NCI-H1048 (cell line): ENCODE measurements at places on chromosomes 2 and 18.

- DNase-seq, result no peak
These were observed 55.1 kb downstream of the KCNG3 start for GRCh38 chr2:42438685-42439084.

GRCh38 chr18:33745871-33746545 is 168.0 kb downstream of the ASXL3 start:
- no peak for DNase-seq

DNA sequence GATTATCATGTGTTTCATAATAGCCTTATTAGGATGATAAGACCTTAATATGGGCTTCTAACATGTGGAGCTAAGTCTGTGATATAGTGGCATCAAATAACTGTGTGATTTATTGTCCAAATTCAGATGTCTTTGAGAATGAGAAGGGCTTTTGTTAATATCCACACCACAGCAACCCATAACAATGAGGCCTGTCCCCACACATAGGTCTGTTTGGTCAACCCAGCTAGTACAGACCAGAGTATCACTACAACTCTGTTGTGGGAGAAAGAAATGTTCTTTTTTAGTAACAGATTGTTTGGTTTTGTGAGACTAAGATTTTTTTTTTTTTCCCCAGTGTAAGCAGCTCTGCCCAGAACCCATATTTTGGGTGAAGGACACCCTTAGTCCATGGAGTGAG is 439.2 kb downstream of the PIK3C3 start:
- no peak for DNase-seq

DNA sequence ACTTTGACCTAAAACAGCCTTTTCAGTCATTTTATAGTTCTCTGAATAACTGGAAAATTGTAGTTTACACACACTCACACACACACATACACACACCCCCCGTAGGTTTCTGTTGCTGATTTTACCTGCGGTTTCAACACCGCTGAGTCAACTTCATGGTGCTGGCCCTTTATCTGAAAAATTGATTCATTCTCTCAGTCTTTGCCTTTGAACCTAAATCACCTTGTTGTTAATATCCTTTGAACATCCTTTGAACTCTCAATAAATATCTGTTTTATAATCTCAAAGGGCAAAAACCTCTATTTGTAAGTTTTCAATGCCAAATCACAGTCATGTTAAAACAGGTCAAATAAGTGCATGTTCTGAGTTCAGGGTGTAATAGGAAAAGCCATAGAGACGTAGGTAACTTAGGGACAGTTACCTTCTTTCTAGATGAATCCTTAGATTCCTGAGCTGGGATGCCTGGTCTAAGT is 109.0 kb upstream of the BZW1 start:
- no peak for DNase-seq

- no peak for DNase-seq
These were observed 594.2 kb upstream of the NXPH2 start for GRCh38 chr2:139374296-139374850.

- DNase-seq, result no peak
These were observed 96.3 kb upstream of the TANK start for GRCh38 chr2:161063946-161064306.

GRCh38 chr18:36724591-36725001 is 104.2 kb downstream of the TPGS2 start:
- DNase-seq, result no peak

DNA sequence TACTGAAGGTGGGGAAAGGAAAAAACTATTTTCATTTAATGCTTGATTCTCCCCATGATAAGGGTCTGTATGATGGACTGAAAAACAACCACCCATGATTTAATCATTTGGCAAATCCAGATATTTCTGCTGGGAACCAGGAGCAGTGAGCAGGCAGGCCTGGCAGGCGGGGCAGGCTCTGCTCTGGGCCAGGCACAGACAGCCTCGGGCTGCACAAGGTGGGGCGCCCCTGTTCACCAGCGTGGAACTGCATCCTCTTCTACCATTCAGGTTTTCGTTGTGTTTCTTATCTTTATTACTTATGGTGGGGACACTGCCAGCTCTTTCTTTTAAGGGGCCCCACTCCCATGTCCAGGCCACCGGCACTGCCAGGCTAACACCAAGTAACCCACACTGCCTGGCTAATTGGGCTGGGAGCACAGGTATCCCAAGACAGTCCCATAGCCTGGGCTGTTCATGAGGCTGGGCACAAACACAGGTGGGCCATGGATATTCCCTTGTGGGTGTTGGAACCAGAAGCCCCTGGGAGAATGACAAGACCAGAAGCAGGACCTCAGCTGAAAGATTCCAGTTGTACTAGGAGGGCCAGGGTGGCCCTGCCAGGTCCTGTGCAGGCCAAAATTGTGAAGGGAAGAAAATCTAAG is 57.1 kb upstream of the RALBP1 start:
- DNase-seq, result no peak

DNA sequence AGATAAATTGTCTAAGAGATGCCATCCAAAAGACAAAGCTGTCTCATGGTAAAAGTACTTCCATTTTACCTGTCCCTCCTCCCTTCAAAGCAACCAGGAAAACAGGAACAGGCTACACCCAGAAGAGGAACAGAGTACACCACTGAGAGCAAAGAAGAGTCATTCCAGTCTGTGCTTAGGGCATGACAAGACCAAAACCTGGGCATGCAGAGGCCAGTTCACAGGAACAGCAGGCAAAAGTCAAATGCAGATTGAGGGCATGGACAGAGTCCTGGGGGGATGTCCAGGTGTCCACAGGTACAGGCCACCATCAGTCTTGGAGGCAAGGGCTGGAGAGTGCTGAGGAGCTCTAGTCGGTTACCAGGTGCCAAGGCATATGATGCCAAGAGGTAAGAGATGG is 23.7 kb downstream of the PLEK start:
- no peak for DNase-seq

- no peak for DNase-seq
These were observed 5.2 kb upstream of the RTP5 start for GRCh38 chr2:241864168-241864849.

DNA sequence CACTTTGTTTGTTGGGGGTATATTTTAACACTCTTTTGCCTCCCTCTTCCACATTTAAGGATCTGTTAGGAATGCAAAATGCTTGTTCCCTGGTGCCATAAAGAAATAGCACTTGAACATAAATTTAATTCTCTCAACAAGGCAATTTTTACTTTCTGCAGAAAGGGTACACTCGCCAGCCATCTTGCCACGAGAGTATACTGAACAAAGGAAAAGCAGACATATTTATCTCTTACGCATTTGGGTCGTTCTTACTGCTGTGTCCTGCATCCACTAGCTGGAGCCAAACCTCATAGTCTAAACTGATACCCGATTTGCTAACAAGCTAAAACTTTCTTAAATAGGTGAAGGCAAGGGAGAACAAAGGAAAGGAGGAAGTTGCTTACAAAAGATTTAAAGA is 129.5 kb downstream of the B3GNT2 start:
- DNase-seq, result no peak

DNA sequence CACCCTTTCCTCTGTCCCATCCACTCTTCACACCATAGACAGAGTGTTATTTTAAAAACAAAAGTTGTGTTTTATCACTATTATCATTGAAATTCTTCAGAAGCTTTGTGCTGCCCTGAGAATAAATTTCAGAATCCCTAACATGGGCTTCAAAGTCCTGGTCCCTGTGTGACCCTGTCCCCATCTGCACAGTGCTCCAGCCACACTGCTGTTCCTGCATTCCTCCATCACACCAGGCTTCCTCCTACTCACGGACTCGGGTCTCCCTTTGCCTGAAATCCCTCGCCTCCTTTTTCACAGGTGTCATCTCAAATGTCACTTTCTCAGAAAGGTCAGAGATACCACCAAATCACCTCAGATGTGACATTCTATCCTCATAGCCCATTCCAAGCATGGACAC is 8.2 kb upstream of the DTNA start:
- DNase-seq, result no peak

- DNase-seq, result no peak
These were observed 536.9 kb upstream of the CHAC2 start for GRCh38 chr2:53230691-53231090.

- DNase-seq, result no peak
These were observed 172.2 kb upstream of the SCN7A start for GRCh38 chr2:166665991-166666940.

DNA sequence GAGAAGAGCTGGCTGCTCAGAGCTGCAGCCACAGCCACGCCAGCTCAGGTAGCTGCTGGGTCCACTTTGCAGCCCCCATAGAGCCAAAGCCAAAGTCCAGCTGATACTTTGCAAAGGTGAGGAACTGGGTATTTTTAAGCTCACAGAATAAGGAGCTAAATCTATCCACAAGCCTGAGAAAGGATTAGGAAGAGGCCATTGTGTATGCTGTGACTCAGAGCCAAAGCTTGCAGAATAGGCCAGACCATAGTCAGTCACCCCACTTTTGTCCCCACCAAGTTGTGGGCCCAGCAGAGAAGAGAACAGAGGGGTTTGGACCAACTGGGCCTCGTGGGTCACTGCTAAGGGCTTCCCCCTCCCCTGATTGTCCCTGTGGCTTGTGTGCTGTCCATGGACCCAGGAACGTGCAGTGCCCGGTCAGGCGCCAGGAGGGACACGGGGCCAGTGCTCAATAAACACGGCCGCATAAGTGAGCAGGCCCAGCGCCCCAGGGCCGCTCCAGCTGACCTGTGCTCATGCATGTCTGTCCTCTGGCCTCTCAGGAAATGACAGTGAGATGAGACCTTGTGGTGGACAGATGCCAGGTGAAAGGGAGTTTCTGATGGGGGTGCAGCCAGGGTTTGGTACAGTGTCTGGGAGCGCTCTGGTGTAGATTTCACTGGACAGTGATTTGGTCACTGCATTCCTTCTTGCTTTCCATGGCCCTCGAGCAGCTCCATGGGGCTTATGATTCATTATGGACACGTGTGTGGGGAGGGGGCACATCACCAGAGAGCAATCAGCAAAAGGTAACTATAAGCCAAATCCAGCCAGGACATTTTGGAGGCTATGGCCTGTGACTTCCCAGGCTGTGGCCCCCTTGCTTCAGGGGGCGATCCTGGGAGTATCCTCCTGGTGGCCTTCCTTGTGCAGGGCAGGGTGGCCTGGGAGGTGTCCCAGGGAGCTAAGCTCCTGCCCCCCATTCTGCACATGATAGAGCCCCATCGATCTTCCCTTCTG is 31.3 kb downstream of the MAL start:
- DNase-seq, result no peak

DNA sequence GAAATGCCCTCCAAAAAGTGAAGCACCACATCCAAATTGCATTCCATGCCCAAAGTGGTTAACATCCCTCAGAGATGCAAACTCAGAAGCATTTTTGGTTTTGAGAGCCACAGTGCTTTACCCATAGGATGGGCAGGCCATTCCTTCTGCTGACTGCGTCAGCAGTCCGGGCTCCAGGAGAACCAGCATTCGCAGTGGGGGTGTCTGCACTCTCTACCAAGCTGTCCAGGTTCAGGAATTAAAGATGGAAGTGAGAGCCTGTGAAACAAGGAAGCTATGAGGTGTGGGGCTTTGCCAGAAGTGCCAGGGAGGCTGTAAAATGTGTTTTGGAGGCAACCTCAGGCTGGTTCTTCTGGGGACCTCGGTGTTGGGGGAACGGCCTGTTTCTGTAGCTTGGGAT is 205.7 kb downstream of the AGAP1 start:
- DNase-seq, result no peak

DNA sequence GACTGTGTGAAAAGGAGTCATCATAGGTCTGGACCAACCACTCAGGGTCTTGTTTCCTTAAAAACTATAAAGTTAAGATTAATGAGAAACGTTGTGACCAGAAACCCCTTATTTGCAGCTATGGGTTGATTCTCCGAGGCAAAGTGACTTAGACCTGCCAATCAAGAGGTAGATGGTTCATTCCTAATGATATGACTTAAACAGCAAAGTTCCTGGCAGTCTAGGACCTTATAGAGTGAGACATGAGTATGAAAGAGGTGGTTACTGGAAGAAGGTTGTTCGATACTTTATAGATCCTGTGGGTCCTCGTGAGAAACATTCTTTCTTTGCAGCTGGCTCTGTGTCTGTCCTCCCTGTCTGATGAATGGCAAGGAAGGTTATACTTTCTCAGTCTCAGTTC is 8.0 kb downstream of the SFXN5 start:
- DNase-seq, result no peak

- DNase-seq, result peak; percentile 8
These were observed 14.3 kb upstream of the STAM2 start for GRCh38 chr2:152189622-152190495.

DNA sequence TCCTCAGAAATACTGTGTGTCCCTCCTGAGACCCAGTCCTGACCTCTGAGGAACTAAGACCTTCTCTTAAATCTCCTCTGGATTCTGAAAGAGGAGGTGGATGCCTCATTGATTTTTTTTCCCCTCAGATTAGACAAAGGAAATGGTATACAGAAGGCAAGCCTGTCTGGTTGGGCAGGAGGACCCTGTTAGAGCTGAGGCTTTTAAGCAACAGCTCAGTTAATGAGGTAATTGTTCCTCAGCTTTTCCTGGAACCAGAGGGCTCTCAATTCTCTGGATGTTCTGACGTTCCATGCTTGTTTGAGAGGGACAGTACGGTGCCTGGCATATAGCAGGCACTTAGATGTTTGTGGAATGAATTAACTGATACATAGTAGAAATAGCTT is 61.7 kb upstream of the MCFD2 start:
- no peak for DNase-seq

GRCh38 chr2:228367356-228367755 is 185.9 kb upstream of the SPHKAP start:
- DNase-seq, result no peak

DNA sequence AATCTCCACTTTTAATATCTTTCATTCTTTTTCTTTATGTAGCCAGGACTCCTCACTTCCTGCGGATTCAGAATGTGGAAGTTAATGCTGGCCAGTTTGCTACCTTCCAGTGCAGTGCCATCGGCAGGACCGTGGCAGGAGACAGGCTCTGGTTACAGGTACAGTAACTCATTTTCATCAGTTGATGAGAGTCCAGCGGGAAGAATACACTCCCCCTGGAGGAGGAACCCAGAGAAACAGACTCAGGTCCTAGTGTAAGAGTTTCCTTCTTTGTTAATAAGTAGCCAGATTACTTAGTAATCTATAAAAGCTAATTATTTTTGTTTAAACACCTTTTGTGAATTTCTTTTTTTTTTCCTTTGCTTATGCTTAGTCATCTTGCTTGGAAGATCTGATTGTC is 359.4 kb downstream of the PTPRM start:
- DNase-seq, result no peak

DNA sequence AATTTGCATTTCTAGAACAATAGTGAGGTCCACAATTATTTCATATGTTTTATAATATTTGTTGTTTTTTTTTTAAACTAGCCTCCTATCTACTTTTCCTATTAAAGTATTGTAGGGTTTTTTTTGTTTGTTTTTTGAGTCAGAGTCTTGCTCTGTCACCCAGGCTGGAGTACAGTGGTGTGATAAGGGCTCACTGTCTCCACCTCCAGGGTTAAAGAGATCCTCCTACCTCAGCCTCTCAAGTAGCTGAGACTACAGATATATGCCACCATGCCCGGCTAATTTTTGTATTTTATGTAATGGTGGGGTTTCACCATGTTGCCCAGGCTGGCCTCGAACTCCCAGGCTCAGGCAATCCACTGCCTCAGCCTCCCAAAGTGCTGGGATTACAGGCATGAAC is 122.5 kb downstream of the SLC39A10 start:
- DNase-seq, result no peak

- no peak for DNase-seq
These were observed 49.0 kb upstream of the EPAS1 start for GRCh38 chr2:46248171-46248570.
